Activated T-cell treated with anti-CD3 and anti-CD28 coated beads, Interleukin-2, amount 50 U/mL, for 48 hours (primary cell): ENCODE measurements at places on chromosomes 13 and 19.

DNA sequence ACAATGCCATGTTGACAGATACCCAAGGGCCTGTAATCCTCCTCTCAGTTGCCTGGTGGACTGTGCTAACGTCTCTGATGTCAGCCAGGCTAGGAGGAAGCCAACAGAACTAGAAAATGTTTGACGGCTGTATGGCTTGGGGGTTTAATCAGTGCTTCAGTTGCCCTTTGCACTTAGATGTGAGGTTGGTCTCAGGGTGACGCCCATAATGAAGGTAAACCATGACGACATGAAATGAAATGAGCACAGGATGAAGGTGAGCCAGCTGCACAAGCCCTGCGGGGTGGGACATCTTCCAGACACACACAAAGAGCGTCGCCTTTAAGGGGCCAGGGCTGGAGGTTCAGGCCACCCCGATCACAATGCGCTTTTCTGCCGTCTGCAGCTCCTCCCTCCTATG is 127.2 kb downstream of the CRYL1 start:
- no peak for DNase-seq

DNA sequence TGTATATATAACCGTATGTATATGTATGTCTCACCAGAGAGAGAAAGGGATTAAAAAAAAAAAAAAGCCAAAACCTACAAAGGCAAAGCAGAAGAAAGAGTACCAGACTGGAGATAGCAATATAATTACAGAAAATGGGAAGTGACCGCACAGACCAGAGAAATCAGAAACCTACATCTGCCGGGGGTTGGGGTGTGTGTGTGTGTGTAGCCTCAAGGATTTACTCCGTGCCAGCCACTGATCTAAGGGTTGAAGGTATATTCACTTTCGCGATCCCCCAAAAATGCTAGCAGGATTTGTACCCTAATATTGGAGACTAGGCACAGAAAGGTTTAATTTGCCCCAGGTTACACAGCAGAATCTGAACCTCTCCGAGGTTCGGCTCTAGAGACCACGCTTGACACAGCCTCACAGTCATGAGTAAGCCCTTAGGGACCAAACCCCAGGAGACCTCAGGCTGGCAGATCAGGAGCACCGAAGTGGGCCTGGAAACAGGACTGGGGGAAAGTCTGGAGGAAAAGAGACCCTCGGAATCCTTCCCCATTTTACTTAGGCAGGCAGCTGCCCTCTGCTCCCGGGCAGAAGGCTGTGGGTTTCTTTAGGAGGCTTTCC is 14.8 kb downstream of the ARL11 start:
- DNase-seq: no peak

- DNase-seq: no peak
Observed at GRCh38 chr13:98315466-98315865, 138.4 kb upstream of the RNF113B start.

- DNase-seq: no peak
Observed at GRCh38 chr13:94454906-94455305, 24.6 kb downstream of the DCT start.

GRCh38 chr13:35703061-35703460 is 226.6 kb upstream of the MAB21L1 start:
- DNase-seq: no peak

GRCh38 chr13:77760893-77761292 is 63.4 kb downstream of the SLAIN1 start:
- DNase-seq: no peak
